H9 (cell line): ENCODE measurements at places on chromosomes 1 and 21.

DNA sequence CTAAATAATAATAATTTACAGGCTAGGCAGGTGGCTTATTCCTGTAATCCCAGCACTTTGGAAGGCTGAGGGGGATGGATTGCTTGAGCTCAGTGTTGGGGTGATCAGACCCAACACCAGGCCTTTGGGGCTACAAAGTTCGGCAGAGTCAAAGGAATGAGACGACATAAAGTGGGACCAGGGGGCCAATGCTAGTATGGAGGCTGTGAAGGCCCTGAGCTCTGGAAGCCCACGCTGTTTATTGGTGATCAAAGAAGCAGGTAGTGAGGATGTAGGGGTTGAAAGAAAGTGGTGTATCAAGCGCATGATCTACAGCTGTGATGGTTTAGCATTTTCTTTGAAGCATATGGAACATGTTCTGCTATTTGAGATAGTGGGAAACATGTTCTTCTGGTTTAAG is 5.6 kb downstream of the BTBD8 start:
- DNase-seq: no peak

DNA sequence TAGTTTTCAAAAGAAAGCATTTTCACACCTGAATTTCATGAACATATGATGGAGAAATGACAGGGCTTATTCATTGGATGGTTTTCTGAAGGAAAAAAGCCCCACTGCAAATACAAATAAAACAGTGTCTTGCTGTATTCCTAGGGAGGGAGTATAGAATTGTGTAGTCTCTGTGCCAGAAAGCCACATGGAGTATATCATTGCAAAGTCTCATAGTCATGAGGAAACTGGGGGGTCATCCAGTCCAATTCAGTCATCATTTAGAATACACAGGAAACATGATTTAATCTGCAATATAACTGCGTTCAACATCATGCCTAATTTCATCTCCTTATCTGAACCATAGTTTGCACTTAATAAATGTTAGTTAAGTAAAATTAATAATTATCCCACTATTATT is 222.3 kb downstream of the NTNG1 start:
- no peak for DNase-seq

GRCh38 chr1:102821707-102822106 is 286.6 kb downstream of the COL11A1 start:
- no peak for DNase-seq

- DNase-seq: peak; percentile 41
Measured at GRCh38 chr1:41354956-41355355, 6.3 kb upstream of the FOXO6 start.

GRCh38 chr1:232751393-232752140 is 53.6 kb upstream of the MAP10 start:
- no peak for DNase-seq

GRCh38 chr1:211376807-211377470 is 50.3 kb downstream of the TRAF5 start:
- no peak for DNase-seq

GRCh38 chr1:189616893-189617292 is 860.8 kb downstream of the BRINP3 start:
- no peak for DNase-seq
